ENCODE measurements at places on chromosomes 11 and 22. TPM values are rescaled to one million over a fixed set of nuclear protein-coding genes. Genes with fewer than 3 reads are reported as not detected.

The RGL4 gene
- not detected for polyA plus RNA-seq

DNA sequence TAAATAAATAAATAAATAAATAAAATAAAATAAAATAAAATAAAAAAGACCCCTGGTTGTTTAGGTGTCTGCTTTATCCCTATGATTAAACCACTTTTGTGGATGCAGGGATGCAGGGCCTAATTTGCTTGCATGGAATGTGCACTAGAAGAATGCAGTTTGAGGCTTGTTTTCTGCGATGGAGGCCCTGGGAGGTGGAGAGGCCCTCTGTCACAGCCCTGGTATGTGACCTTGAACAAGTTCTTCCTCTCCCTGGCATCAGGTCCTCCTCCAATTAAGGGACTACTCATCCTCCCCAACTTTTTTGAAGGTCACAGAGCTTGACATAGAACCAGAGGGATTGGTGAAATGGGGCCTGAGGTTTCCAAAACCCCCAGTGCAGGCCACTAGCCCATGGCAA is 22.7 kb downstream of the KCNJ4 start:
- DNase-seq: no peak

- peak; percentile 100 for DNase-seq
Observed at GRCh38 chr11:32034149-32034548, 56.7 kb upstream of the RCN1 start.

GRCh38 chr11:93221539-93221938 is 23.7 kb upstream of the SLC36A4 start:
- DNase-seq: no peak

- peak; percentile 54 for DNase-seq
Observed at GRCh38 chr11:125165111-125165842, 726 bp downstream of the PKNOX2 start.

- peak; percentile 22 for DNase-seq
Observed at GRCh38 chr11:115153135-115153534, 351.1 kb downstream of the CADM1 start.

The MAP6 gene
- polyA plus RNA-seq: 1.0 TPM

The CNGA4 gene
- not detected for polyA plus RNA-seq

- DNase-seq: no peak
Observed at GRCh38 chr22:24973872-24974271, 21.4 kb downstream of the KIAA1671 start.

The UPK2 gene
- not detected for polyA plus RNA-seq

The MS4A3 gene
- polyA plus RNA-seq: not detected

DNA sequence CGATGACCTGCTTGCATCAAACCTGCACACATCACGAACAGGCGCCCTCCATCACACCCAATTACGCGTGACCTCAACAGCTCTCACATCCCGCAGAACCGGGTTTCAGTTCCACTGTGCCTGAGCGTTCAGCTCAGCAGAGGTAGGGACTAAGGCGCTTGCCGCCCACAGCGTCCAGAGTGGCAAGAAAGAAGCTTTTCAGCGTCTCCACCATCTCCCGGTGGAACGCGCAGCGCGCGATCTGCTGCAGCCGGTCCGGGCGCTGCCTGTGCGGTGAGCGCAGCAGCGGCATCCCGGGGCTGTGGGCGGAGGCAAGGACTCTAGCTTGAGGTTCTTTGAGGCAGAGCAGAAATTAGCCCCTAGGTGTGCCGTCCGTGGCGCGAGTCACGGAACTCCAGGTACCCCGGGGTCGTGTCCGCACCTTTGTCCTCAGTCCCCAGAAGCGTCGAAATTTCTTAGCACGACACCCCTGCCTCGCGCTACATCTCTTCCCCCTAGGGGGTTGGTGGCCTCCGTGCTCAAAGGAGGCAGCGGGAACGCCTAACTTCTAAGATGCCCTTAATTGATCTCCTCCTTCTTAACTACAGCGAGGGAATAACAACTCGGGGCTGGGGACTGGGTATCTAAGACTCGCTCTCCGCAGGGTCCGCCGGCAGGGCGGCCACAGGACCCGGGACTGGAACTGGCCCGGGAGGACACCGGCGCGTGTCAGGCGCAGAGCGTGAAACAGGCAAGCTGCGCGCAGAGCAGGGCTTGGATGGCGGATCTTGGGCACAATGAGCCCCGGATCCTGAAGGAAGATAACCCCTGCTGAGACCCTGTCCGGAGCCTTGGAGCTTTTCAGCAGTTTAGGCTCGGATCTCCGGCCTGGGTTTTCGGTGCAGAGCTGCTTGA is 1.7 kb upstream of the CALCA start:
- DNase-seq: peak; percentile 15
